ENCODE measurements at places on chromosomes 1 and 21.

- no peak for DNase-seq
These were observed 42.2 kb upstream of the KANK4 start for GRCh38 chr1:62361431-62361830.

DNA sequence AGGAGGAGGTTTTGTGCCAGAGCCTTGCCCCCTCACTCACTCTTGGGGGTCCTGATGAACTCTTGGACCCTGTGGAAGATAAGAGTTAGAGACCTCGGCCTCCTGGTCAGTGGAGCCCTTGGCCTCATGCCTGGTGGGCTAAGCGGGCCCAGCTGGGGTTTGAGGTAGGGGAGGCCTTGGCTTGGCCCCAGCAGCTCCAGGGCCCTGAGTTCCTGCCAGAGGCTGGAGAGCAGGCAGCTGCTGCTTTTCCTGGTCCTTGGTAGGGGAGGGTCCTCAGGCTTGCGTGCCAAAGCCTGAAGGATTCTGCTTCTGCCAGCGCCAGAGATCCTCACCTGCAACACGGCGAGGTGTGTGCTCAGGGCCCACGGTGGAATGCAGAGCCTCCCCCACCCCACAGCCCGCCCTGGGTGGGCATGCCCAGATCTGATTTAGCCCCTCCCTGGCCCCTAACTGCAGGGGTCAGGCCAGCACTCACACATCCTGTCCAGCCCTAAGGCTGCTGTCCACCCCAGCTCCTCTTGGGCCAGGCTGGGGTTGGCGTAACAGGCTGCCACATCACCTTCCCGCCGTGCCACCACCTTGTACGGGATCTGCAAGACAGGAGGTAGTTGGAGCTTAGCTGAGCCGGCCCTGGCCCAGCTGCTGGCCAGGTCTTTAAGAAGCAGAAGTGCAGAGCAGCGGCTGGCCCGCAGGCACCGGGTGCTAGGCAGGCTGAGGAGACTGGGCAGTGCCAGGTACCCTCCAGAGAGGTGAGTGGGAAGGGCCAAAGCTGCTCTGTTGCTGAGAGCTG is 4.7 kb downstream of the GALE start:
- DNase-seq = no peak

DNA sequence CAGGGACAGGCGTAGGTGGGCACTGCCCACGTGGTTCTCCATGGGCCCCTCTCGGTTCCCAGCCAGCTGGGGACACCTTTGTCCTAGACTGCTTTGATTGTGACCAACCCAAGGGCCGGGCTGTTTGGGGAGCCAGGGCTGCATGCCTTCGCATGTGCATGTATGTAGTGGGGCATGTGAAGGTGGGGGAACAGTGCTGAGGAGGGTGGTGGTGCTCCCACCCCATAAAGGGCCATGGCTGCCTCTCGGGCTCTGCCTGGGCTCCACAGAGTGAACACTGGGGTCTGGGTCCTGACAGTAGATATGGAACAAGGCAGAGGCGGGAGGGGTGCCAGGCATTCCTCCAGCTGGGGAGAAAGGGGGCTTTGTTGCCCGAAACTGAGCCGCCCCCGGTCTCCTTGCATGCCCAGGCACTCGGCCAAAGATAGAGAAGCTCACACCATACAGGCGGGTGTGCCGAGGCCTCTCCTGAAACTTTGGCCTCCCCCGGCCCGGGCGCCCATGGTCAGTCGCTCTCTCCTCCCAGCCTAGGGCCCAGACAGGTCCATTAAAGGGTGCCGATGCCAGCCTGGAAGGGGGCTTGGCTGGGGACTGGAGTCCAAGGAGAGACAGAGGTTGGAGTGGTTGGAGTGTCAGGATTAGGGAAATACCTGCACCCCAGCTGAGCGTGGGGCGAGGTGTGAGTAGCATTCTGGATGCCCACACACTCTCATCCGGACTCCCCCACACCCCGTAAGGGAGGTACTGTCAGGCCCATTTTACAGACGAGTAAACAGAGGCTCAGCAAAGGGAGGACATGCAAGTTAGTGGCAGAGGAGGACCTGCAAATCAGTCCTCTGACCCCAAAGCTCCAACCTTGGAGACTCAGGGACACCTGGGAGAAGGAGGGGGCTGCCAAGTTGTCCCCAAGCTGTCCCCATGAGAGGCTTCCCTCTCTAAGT is 41.1 kb downstream of the EPHA2 start:
- no peak for DNase-seq

- DNase-seq = no peak
These were observed 14.6 kb upstream of the SLC2A1 start for GRCh38 chr1:42973286-42973685.

DNA sequence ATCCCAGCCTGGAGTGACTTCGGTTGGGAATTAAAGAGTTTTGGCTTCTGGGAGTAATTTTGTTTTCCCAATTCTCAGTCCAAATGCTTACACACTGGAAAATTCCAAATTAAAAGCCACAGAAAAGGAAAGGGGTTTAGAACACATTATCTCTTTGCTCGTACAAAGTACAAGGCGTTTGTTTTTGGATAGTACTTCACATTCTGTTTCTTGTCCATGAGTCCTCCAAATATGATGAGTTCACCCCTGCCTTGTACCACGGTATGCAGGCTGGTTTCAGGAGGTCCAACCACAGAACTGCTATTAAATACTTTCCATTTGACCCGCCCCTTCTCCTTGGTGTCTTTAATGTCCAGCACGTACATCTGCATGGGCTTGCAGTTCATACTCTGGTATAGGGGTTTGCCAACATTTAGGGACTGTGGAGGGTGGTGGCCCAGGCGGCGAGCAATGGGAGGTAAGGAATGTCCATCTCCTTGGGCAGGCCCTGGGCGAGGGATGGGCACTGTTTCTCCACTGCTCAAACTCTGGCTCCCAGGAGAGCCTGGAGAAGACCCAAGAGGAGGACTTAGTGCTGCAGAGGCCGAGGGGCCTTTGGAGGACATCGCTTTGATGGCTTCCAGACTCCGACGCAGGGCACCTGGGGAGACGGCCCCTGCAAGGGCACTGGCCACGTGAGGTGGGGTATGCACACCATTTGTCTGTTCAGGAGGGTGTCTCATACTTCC is 13.7 kb upstream of the CPLANE2 start:
- DNase-seq = no peak

DNA sequence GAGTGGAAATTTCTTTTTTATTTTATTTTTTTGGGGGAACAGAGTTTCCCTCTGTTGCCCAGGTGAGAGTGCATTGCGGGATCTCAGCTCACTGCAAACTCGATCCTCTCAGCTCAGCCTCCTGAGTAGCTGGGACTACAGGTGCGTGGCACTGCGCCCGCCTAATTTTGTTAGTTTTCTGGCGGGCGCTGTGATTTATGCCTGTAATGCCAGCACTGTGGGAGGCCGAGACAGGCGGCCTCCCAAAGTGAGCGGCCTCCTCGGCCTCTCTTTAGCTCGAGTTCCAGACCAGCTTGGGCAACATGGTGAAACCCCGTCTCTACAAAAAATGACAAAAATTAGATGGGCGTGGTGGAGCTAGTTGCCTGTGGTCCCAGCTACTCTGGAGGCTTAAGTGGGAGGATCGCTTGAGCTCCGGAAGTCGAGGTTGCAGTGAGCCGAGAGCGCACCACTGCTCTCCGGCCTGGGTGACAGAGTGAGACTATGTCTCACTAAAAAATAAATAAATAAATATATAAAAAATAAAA is 2.7 kb downstream of the GMEB1 start:
- no peak for DNase-seq

DNA sequence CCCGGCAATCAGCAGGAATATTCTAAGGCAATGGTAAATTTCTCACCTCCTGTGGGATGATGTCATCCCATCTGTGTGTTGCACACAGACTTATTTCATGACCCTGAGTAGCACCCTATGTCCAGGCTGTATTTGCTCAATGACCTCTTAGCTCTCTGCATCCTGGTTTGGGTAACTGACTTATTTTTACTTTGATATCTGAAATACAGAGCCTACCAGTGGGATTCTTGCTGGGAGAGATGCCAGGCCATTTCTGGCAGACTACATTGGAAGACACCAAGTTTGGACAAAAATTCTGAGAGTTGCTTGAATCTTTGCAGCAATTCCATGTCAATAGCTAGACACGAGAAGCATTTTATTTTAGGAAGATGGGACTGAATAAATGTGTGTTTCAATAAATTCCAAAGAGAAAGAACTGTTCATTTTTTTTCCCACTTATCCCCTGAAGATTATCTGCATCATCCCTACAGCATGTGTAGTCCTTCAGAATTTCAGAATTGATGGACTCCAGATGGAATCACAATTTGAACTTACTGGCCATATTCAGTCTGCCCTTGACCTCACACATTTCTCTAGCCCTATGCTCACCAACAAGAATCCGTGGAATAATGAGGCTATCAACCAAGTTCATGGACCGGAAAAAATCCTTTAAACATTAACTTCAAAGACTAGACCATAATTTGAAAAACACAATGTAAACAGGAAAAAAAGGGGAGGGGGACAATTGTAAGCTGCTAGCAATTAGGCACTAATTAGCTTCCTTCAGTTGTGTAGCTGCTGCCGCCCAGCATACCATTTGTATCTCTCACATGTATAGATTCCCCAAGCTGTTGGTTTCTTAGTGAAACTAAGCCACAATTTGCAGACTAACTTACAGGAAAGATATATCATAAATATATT is 226.5 kb downstream of the HMCN1 start:
- DNase-seq = no peak

All from thymus (tissue), 14 donors.